ENCODE measurements at places on chromosomes 7 and 10. TPM values are rescaled to one million over a fixed set of nuclear protein-coding genes. Genes with fewer than 3 reads are reported as not detected.

Gene ASB10
- total RNA-seq = not detected

Gene COPS6
- total RNA-seq = 74.6 TPM

Gene PTF1A
- total RNA-seq = not detected

DNA sequence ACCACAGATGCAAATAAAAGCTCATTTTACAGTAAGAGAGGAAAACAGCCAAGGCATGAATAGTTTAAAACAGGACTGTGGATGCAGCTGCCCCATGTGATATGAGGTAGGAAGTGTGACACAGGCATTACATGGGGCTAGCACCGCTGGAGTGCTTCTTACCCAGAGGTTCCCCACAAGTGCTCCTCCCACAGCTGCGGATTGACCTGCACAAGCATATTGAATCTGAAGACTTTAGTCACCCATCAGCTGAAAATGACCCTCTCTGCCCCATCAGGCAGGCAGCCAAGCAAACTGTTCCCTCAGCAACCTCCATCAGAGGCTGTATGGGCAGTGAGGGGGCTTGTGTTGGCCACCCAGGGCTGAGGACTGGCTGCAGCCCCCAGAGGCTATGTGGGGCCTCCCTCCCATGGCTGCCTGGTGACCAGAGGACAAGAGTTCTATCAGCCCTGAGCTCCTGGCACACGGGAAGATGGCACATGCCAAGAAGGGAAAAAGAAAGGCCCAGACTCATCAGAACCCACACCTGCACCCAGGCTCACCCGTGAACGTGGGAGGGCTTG lies 98.7 kb downstream of the TCERG1L start:
- no peak for DNase-seq

DNA sequence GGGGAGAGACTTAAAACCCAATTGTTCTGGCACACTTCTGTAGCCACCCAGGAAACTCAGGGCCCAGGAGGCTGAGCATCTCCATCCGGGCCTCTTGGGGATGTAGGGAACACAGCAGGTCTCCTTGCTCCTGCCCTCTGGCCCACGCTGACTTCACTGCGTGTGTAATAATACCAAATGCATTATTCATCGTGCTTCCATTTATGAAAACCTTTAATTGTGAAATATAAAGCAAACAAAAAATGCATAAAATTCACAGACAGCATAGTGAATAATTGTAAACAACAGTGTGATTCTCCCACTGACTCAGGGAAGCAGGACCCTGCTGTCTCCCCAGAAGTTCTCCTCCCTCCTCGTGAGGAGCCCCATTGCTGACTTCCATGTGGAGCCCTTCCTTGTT lies 70.3 kb upstream of the SHH start:
- DNase-seq = no peak

- DNase-seq = no peak
Measured at GRCh38 chr7:44622342-44623151, 16.1 kb downstream of the OGDH start.

All from A172 (cell line).